ENCODE measurements at places on chromosomes 3 and 15.

DNA sequence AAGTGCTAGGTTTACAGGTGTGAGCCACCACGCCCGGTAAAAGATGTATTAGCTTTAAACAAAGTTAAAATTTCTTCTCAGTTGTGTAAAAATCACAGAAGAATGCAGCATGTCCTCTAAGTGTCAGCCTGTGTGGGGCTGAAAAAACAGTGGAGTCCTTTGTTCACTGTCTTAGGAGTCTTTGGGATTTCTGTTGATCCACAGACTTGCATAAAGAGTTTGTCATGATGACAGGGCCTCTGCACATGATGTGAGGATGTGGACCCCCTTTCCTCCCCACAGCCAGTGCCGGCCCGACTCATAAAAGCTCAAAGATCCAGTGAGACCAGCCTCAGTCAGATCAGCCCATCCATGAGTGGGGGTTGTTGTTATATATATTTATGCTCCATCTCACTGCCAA is 49.0 kb upstream of the GOLGA8J start:
- DNase-seq: no peak

GRCh38 chr3:172194702-172195406 is 155.5 kb downstream of the FNDC3B start:
- DNase-seq: no peak

- no peak for DNase-seq
These were observed 3.6 kb upstream of the GMPPB start for GRCh38 chr3:49727154-49727923.

GRCh38 chr15:101213570-101213969 is 38.3 kb downstream of the CHSY1 start:
- no peak for DNase-seq

GRCh38 chr15:51332206-51333147 is 5.9 kb downstream of the CYP19A1 start:
- DNase-seq: no peak

DNA sequence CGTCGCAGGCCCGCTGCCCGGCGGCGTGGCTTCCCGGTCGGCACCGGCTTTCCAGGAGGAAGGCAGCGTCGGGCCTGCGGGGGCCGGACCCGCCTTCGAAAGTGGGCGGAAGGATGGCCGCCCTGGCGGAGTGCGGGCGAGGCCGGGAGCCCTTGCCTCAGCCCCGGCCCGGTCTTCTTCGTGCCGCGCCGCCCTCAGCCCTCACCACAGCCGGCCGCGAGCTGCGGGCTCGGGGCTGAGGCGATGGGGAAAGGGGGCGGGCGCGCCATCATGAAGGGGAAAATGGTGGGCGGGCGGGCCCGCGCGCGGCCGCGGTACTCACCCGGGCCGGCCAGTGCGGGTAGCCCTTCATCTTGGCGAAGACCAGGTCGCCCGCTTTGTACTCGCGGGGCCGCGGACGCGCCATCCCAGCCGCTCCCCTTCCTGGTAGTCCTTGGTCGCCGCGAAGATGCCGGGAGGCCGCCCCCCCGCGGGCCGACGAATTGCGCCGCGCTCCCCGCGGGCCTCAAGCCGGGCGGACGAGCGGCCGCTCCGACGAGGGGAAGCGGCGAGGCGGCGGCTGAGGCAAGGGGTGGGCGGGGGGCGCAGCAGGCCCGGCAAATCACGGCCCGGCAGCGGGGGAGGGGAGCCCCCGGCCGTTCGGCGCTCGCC is 489 bp downstream of the HDGFL3 start:
- peak; percentile 26 for DNase-seq

DNA sequence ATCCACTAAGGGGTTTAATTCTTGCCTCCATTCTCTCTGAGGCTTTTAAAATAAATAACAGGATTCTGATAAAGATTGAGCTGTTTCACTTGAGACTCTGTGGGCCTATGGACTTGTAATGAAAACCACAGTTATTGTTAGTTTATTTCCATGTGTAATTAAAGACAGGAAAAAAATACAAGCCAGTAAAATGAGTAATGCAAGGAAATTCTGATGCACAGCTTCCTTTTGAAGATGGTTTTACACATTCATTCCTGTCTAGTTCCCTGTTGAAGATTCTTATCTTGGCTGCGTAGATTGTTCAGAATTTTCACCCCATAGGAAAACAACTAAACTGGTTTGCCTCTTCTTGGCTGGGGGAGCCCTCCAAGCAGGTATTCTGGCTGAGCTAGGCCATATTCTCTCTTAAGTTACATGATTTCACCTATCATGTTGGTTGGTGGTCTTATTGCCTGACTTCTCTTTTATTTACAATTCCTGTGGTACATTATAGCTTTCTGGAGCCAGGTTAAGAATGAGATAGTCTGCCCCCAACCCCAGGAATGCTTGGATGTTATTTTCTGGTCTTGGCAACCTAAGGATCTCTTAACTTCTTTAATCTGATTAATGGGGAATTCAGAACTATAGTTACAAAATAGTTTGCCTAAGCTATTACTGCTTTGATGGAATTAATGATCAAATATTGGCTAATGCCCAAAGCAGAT is 67.6 kb downstream of the MITF start:
- no peak for DNase-seq

DNA sequence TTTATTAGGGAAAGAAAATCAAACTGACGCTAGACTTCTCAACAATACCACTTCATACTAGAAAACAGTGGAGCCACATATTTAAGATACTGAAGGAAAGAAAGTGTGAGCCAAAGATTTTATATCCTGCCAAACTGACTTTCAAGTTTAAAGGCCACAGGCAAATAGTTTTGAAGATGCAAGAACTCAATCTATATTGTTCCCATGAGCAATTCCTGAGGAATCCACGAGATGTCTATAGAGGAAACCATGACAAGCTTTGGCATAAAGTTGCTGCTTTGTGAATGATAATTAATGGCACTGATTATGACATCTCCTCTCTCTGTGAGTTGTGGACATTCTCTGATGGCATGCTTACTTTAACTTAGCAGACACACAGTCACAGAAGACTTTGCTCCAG is 276.1 kb upstream of the GOLGA6L4 start:
- no peak for DNase-seq

DNA sequence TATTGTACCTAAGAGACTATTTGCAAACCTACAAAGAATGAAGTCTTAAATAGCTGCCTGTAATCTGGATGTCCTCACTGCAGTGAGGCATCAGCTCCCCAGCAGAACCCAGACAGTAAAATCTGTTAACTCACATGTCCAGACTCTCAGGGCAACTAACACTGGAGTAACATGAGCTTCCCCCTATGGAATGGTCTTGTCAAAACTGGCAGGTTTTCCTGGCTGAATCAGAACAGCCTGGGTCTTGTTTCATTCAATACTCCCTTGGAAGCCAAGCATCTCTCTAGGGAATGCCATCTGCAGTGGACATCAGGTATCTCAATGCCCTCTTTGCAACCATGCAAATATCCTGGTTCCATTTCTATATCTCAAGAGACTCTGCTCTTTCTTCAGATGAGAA is 24.4 kb downstream of the PTPN9 start:
- no peak for DNase-seq

DNA sequence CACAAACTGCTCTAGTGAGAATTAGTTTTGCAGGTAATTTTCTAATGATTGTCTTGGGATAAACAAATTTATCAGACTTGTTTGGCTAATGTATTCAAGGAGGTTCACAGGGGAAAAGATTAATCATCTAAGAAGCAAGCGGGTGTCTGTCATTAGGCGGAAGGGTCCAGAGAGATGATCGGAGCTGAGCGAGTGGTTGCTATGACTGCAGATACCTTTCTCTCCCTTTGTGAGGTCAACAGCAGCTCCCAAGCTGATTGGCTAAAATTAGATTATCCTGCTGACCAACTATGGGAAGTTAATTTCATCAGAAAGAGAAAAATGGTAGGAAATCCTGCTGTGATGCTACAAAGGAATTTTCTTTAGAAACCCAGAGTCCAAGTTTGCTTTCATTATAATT is 276.0 kb downstream of the SOX2 start:
- DNase-seq: no peak

GRCh38 chr15:51223771-51224229 is 114.6 kb downstream of the CYP19A1 start:
- no peak for DNase-seq

DNA sequence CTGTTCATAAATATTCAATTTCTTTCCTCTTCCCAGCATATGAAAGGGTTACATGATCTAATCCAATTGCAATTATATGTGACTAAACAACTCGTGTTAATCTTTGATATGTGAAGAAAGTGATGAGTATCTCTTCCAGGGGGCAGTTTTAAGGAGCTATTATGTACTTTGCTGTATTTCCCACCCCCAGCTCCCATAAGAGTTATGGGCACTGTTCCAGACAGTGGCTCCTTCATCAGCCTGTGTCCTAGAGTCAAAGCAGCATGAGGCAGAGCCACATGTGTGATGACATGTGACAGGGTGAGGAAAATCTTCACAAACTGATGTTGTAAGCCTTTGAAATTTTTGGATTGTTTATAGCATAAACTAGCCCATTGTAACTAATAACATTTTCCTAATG is 315.4 kb downstream of the DIPK2A start:
- no peak for DNase-seq

DNA sequence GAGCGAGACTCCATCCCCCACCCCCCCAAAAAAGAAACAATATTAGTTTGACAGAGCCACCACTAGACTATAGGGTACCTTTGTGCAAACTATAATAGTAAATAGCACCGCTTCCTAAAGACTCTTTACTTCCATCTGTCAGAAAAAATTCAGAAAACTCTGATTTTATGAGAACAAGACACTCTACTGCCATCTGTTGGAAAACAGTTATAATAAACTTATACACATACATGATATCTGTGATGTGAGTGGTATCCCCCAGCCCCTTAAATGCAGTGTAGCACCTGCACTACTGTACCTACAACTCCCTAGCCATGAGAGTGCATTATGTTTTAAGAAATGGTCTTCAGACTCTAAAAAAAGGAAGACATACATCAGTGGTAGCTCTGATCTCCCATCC is 47.1 kb upstream of the CTDSPL start:
- no peak for DNase-seq

DNA sequence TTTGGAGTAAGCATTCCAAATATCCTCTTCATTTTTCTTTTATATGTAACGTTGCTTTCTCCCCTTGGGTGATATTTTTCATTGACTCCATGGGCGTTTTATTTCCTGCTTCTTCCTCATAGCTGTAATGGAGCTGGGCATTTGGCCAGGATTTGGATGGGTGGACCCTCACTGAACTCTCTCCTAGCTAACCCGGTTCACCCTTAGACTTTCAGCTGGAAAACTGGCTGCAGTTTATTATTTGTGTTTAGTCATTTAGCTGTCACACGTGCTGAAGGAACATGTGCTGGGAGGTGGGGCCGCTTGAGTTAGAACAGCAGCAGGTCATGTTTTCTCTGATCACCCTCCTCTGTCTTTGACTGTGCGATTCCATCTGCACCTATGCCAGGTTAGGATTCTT is 407.6 kb downstream of the ZIC1 start:
- DNase-seq: no peak

DNA sequence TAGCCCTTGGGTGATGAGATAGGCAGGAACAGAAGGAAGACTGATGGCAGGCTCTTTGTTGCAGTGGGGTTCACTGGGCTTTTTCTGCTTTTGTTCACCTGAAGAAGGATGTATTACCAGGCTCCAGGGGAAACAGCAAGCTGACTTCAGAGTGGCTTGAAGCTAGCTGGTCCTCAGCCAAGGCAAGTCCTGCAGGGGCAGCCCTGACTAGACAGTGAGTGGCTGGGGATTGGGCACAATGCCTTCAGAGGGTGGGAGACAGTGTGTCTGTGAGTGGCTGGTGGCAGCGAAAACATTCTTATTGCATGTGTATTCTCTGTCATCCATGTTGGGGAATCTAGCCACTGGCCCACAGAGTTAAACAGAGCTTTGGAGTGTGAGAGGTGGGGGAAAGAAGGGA is 2.3 kb upstream of the TEX264 start:
- no peak for DNase-seq

- no peak for DNase-seq
These were observed 123.1 kb downstream of the ZMAT3 start for GRCh38 chr3:178948546-178948945.

- no peak for DNase-seq
These were observed 2.8 kb upstream of the HERC1 start for GRCh38 chr15:63836579-63836978.

DNA sequence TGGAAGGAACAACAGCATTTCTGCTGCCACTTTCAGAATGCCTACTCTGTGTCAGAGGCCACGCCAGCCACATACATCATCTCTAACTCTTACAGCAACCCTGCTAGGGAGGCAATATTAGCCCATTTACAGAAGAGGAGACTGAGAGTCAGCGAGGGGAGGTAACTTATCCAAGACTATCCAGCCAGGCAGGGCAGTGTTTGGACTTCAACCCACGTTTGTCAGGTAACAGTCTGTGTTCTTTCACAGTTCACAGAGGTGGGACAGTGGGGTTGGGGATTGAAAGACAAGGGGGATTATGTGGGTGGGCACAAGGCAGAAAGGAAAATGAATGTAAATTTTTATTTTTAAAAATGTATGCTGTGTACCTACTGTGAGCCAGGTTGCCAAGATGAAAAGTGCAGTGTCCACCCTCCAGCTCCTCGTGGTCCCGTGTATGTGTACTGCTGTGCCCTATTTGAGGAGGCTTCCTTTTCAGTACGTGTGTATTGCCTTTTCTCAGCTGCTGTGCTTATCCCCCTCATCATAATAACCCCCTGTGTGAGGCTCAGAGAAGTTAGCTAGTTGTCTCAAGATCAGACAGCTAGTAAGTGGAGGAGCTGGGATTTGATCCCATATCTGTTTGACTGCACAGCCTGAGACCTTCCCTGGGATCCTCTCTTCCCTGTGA is 16.5 kb upstream of the ATP2B2 start:
- no peak for DNase-seq

GRCh38 chr15:91357011-91357410 is 257.0 kb downstream of the SV2B start:
- no peak for DNase-seq

- no peak for DNase-seq
These were observed 17.5 kb upstream of the SLC27A2 start for GRCh38 chr15:50164458-50164857.

GRCh38 chr15:90402767-90403166 is 14.7 kb downstream of the IQGAP1 start:
- DNase-seq: no peak

DNA sequence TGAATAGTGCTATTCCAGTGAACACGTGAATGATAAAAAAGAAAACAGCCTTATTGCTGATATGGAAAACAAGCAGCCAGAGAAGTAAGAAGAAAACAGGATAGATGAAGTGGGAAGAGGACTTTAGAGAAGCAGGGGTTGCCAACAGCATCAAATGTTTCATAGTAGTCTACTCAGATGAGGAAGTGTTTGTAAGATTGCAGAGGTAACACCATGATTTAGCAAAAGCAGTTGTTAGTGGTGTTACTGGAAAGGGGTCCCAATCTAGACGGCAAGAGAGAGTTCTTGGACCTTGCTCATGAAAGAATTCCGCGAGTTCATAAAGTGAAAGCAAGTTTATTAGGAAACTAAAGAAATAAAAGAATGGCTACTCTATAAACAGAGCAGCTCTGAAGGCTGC is 108.8 kb upstream of the MCTP2 start:
- DNase-seq: no peak

- no peak for DNase-seq
These were observed 183.5 kb upstream of the PRICKLE2 start for GRCh38 chr3:64408770-64409169.

- no peak for DNase-seq
These were observed 230.5 kb upstream of the PROK2 start for GRCh38 chr3:72015463-72015862.

- no peak for DNase-seq
These were observed 41.3 kb downstream of the SCN5A start for GRCh38 chr3:38608086-38608775.

GRCh38 chr3:108744762-108745161 is 12.4 kb downstream of the RETNLB start:
- no peak for DNase-seq

- DNase-seq: no peak
These were observed 18.5 kb downstream of the SHQ1 start for GRCh38 chr3:72829701-72830100.

GRCh38 chr15:98420837-98421236 is 227.5 kb upstream of the IGF1R start:
- no peak for DNase-seq
